ENCODE measurements at places on chromosomes 4 and X. TPM values are rescaled to one million over a fixed set of nuclear protein-coding genes. Genes with fewer than 3 reads are reported as not detected.

The FGF5 gene
- total RNA-seq: 0.13 TPM

The MAGEB3 gene
- not detected for total RNA-seq

The TTC29 gene
- not detected for total RNA-seq

The PABPC1L2A gene
- not detected for total RNA-seq

The GAGE1 gene
- total RNA-seq: not detected

The ASB12 gene
- total RNA-seq: not detected

The RBM46 gene
- not detected for total RNA-seq

The TKTL1 gene
- under 0.01 TPM for total RNA-seq

The OPN1MW gene
- not detected for total RNA-seq

The SOD3 gene
- total RNA-seq: not detected

The BEX5 gene
- 0.90 TPM for total RNA-seq

The IBSP gene
- not detected for total RNA-seq

The GPR119 gene
- total RNA-seq: not detected

The SULT1E1 gene
- total RNA-seq: 2.3 TPM

The QRFPR gene
- 0.90 TPM for total RNA-seq

The FAM241A gene
- total RNA-seq: 9.0 TPM

The ODAM gene
- not detected for total RNA-seq

The OCIAD1 gene
- total RNA-seq: 60.3 TPM

The SMIM10L2A gene
- 1.6 TPM for total RNA-seq

The SCARB2 gene
- total RNA-seq: 183 TPM

The TRAPPC11 gene
- 24.0 TPM for total RNA-seq

The CXCL13 gene
- total RNA-seq: not detected

The CXorf49 gene
- total RNA-seq: not detected

The STATH gene
- not detected for total RNA-seq

The FREM3 gene
- total RNA-seq: 0.13 TPM

The KCNE5 gene
- 0.13 TPM for total RNA-seq

The GPR34 gene
- not detected for total RNA-seq

The GPR173 gene
- total RNA-seq: 0.90 TPM

The MANBA gene
- 8.3 TPM for total RNA-seq

The SPANXA2 gene
- total RNA-seq: not detected

The PRPS1 gene
- total RNA-seq: 23.0 TPM

The PUDP gene
- total RNA-seq: 13.8 TPM

The SLC49A3 gene
- 9.7 TPM for total RNA-seq

The HMGB3 gene
- total RNA-seq: 20.6 TPM

The EDNRA gene
- not detected for total RNA-seq

The RIBC1 gene
- 0.13 TPM for total RNA-seq

The SNCA gene
- 116 TPM for total RNA-seq

The PPP1R2C gene
- total RNA-seq: not detected

The UGT2B7 gene
- not detected for total RNA-seq

The FGFRL1 gene
- 6.2 TPM for total RNA-seq

The ASMT gene
- total RNA-seq: not detected

The GYPE gene
- total RNA-seq: under 0.01 TPM

The GLOD5 gene
- total RNA-seq: not detected

The RAB41 gene
- not detected for total RNA-seq

The MTNR1A gene
- total RNA-seq: not detected

The EMCN gene
- total RNA-seq: 44.3 TPM

The MND1 gene
- 2.7 TPM for total RNA-seq

The S100P gene
- not detected for total RNA-seq

The TMEM35A gene
- 1.9 TPM for total RNA-seq

The CXCR3 gene
- not detected for total RNA-seq

The ARHGAP6 gene
- 0.39 TPM for total RNA-seq

The WDR17 gene
- total RNA-seq: under 0.01 TPM

The KLHL5 gene
- 99.0 TPM for total RNA-seq

The SETD7 gene
- total RNA-seq: 51.1 TPM

The SH3TC1 gene
- total RNA-seq: 147 TPM

All from dermis microvascular lymphatic vessel endothelial cell (primary cell).